Astrocyte of the spinal cord (primary cell): ENCODE measurements at places on chromosomes 12 and 14.

DNA sequence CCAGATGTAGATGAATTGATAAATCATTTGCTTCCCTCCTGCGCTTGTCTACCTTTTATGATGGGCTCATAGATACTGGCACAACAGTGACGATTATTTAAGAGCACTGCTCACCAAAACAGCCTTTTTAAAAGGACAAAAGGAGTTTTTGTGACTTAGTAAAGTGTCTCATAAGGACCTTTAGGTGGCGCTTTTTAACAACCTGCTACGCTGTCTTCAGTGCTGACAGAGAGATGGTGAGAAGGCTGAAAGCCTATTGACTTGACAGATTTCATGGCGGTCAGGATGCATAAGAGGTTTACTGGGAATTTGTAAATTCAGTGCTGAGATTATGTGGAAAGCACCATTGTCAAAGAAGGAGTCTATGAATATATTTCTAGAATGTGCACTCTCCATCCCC, 87.6 kb downstream of the SLC15A5 start:
- DNase-seq = peak; percentile 20

DNA sequence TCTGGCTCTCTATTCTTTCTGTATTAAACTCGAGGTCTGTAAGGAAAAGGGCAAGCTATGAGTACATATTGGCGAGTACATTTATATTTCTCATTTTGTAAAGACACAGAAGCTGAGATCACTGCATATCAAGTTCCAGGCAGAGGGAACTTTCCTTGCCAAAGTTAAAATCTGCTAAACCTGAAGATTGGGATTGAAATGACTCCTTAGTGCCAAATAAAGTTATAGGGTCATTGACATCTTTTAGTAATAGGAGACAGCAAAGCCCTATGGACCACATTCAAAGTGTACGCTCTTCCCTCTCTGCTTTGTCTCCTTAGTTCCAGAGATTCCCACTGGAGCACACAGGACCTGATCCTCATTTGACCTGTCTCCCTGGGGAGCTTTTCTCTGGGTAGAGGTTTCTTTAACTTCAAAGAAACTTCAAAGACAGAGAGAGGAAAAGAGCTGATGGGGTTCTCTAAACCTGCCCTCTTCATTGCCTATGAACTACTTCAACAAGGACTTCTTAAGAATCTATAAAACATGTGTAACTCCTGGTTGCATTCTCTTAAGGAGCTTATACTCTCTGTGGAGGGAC, 42.6 kb upstream of the PTPRR start:
- no peak for DNase-seq

DNA sequence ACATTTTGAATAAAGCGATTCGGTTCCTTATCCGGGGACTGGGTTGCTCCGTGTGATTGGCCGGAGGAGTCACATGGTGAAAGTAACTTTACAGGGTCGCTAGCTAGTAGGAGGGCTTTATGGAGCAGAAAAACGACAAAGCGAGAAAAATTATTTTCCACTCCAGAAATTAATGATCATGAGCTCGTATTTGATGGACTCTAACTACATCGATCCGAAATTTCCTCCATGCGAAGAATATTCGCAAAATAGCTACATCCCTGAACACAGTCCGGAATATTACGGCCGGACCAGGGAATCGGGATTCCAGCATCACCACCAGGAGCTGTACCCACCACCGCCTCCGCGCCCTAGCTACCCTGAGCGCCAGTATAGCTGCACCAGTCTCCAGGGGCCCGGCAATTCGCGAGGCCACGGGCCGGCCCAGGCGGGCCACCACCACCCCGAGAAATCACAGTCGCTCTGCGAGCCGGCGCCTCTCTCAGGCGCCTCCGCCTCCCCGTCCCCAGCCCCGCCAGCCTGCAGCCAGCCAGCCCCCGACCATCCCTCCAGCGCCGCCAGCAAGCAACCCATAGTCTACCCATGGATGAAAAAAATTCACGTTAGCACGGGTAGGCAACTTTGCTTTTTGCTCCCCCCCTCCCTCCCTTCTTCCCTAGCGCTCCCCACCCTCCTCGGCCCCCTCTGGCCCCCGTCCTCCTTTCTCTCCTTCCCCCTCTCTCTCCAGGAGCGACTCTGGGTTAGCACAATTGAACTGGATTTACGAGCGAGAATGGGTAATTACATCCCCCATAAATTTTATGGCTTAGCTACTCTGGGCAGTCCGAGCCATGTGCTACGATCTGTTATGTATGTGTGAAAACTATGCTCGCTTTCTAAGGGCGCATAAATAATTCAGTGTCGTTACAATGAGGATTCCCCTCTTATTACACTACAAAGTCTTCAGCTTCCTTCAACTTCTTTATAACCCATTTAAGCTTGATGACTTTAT, at the start of gene HOXC4:
Gene HOXC4 (plus strand): TSS at position 85 of the 991 bp plus-strand sequence. CDS start 88 bp downstream, at position 173.
- peak; percentile 76 for DNase-seq

- DNase-seq = peak; percentile 81
These were observed 259.1 kb downstream of the PCNX1 start for GRCh38 chr14:71166180-71166837.
